ENCODE measurements at places on chromosomes 3 and 15. TPM values are rescaled to one million over a fixed set of nuclear protein-coding genes. Genes with fewer than 3 reads are reported as not detected.

The BDH1 gene
- total RNA-seq = 5.5 TPM

The SPRED1 gene
- total RNA-seq = 30.7 TPM

The MESP2 gene
- 0.57 TPM for total RNA-seq

The ANKDD1A gene
- 3.3 TPM for total RNA-seq

The IMPG2 gene
- 0.14 TPM for total RNA-seq

The SH2D7 gene
- total RNA-seq = not detected
